ENCODE measurements at places on chromosomes 5 and 9.

GRCh38 chr9:81614335-81614734 lies 75.0 kb downstream of the TLE1 start:
- no peak for DNase-seq

DNA sequence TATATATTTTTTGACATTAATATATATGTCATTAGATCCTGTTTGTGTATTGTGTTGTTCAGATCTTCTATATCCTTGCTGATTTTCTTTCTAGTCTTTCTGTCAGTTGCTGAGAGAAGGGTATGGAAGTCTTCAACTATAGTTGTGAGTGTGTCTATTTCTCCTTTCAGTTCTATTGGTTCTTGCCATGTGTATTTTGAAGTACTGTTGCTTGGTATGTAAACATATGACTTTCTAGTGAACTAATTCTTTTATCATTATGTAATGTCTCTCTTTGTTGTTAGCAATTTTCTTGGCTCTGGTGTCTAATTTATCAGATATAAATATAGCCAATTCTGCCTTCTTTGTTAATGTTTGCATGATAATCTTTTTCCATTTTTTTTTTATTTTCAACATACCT lies 84.3 kb upstream of the CAST start:
- DNase-seq: no peak

GRCh38 chr5:136458481-136458880 lies 93.1 kb upstream of the TRPC7 start:
- no peak for DNase-seq

GRCh38 chr9:78023003-78023741 lies 8.4 kb downstream of the GNAQ start:
- DNase-seq: no peak

All from CD4-positive, CD25-positive, alpha-beta regulatory T cell (primary cell).